ENCODE measurements at places on chromosomes 5 and 9.
A peak's percentile ranks its signal among the peaks of the same experiment; 100 is the strongest.

DNA sequence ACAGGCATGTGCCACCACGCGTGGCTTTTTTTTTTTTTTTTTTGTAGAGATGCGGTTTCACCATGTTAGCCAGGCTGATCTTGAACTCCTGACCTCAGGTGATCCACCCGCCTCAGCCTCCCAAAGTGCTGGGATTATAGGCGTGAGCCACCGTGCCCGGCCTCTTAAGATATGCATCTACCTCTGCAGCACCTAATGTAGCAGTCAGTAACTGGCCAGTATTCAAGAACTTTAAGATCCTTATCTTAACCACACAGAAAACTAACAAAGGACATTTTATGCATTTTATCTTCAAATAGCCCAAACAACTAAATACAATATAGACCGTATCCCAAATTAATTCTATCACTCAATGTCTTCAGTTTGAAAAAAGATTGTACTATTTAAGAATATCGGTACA lies 618.7 kb downstream of the TLE1 start:
- DNase-seq = no peak

- peak; percentile 9 for DNase-seq
Measured at GRCh38 chr5:168117469-168117868, 174.0 kb upstream of the WWC1 start.

- no peak for DNase-seq
Measured at GRCh38 chr9:98597236-98597771, 111.4 kb downstream of the GABBR2 start.

DNA sequence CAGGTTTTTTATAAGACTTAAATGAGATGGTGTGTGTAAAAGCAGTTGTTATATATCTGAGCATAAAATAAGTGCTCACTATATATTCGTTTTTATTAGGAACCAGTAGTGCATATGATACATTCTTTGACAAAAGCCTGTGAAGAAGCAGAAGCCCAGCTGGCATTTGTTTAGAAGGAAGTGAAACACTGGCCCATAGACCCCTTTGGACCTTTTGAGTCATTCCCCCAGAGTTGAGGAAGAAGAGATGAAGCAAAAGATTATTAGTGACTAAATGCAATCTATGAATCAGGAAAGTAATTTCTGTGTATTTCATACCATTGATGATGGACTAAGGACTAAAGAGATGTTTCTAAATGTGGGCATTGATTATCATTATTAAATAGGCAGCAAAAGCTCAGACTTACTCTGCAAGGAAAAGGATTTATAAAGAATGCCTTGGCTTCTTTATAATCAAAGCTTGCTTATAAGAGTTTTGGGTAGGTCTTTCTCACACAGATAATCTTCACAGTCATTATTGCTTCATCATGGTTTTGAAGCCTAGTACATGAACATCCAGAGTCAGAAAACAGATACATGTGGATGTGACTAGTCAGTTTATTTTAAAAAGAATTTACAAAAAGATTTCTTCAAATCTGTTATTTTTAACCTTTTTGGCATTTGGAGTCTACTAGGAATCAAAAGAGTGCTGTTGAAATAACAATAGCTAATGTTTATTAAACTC lies 16.9 kb upstream of the FER start:
- DNase-seq = peak; percentile 89

- peak; percentile 75 for DNase-seq
Measured at GRCh38 chr5:13188371-13188770, 756.1 kb downstream of the DNAH5 start.

DNA sequence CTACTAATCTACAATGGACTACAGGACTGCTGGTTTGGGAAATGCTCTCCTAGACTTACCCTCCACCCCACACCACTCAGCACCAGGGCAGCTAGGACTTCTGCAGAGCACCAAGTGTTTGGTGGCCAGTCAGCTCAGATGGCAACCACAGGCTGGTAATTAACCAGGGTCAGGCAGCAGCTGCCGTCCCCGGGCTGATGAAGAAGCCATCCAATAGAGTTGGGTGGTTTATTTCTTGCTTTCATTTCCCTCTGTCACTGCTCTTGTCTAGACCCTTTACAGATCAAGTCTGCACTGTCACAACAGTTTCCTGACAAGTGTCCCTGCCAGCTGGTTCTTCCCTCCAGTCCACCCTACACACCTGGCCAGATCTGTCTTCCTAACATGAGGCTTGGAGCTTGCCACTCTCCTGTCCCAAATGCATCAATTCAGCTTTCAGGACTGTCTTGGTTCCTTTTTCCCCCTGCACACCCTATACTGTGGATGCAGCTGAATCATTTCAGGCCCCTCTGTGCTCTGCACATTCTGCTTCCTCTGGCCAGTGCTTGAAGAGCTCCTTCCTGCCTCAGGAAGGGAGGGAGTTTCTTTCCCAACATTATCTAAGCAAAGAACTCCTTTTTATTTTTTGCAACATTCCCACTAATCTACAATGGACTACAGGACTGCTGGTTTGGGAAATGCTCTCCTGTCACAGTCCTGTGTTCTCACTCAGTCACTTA lies 30.2 kb upstream of the HSPA9 start:
- DNase-seq = peak; percentile 18

- DNase-seq = no peak
Measured at GRCh38 chr5:134594797-134595457, 37.7 kb downstream of the SAR1B start.

- no peak for DNase-seq
Measured at GRCh38 chr9:131178926-131179325, 53.5 kb downstream of the NUP214 start.

GRCh38 chr9:129640086-129640870 lies 1.7 kb downstream of the ASB6 start:
- peak; percentile 67 for DNase-seq

DNA sequence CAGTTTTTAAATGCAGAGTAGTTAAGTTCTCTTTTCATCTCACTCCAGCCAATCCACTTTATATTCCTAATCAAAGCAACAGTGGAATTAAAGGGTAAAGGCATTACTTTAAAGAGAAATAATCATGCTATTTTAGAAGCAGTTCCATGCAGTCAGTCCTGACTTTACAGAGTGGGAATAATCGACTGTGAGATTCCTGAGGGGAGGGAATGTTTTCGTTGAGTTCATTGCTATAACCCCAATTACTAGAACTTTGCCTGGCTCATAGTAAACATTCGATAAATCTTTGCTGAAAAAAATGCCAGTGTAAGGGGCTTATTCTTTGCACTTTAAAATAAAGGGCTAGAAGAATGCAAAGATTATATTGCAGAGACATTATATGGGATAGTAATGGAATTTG lies 127.2 kb upstream of the ASTN2 start:
- DNase-seq = no peak

GRCh38 chr5:178514851-178515418 lies 75.3 kb downstream of the COL23A1 start:
- DNase-seq = no peak

DNA sequence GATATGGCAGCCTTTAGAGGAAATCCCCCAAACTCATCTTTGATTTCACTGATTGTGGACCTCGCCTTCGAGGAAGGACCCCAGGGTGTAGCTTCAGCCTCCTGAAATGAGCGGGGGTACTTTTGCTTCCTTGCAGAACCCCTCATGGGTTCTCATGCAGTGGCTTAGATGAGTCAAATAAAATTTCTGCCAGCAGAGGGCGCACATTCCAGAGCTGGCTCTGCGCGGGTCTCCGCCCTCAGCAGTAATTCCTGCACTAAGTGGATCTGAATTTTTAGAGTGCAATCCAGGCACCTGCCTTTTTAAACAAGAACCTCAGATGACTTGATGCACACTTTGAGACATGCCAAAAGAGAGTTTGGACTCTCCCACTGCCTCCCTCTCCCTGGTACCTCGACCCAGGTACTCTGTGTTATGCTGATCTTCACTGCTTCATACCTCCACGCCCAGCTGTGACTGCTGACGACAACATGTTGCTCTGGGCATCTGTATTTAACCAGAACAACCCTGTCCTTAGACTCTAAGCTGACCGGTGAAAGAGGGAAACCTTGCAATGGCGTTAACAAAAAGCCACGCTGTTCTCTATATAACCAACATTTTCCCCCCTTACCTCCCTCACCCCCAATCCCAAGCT lies 7.3 kb downstream of the EGFLAM start:
- DNase-seq = peak; percentile 29

DNA sequence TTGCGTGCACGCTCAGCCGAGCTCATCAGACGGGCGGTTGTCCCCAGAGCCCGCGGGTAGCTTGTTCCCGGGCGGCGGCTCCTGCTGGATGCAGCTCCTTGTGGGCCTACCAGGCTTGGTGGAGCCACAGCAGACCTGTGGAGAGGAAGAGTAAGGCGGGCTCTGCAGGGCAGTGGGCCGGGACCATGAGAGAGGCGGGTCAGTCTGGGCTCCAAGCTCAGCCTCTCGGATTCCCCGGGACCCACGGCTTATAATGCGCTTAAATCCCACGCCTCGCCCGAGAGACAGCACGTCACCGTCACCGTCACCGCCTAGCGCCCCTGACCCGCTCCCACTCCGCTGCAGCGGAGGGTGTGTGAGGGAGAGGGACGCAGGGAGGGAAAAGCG lies 1.9 kb upstream of the ANKRD18A start:
- peak; percentile 8 for DNase-seq

DNA sequence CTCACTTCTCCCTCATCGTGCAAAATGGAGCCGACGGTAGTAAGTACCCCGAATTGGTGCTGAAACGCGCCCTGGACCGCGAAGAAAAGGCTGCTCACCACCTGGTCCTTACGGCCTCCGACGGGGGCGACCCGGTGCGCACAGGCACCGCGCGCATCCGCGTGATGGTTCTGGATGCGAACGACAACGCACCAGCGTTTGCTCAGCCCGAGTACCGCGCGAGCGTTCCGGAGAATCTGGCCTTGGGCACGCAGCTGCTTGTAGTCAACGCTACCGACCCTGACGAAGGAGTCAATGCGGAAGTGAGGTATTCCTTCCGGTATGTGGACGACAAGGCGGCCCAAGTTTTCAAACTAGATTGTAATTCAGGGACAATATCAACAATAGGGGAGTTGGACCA lies 979 bp downstream of the PCDHGA12 start:
- no peak for DNase-seq

GRCh38 chr5:174418809-174419539 lies 305.4 kb upstream of the MSX2 start:
- no peak for DNase-seq

DNA sequence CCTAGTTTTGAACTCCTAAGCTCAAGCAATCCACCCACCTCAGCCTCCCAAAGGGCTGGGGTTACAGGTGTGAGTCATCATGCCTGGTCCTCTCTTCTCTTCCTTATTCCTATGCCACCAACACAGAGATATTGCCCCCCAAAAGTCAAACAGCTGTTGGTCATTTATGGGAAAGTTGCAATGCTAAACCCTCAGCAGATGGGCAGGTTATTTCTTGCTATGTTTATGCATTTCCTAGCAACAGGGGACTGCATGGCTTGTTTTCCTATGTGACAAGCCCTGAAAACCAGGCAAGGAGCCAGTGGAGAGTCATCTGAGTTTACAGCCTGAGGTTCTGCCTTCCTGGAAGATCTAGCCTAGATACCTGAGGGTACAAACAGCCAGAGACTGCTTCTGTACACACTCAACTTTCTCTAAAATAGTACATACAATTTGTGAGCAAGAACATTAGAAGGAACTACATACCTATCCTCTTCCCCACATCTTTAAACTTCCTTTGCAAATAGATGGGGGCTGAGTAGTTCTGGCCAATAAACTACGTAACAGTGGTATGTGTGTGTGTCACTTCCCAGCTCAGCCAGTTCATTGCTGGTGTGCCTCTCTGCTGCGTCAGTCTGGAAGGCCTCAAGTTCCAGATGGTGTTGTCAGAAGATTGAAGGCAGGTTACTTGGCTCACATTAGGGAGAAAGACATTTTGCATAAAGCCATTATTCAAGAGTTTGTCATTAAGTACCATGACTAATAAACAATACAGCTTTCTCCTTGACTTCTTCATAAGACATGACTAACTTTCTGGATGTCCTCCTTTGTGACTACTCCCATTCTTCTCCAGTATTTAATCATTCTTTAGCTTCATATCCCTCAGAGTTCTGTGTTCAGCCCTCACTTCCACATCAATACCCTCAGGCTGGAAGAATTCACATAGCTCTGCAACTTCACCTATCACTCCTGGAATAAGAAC lies 65.3 kb downstream of the CSNK1A1 start:
- no peak for DNase-seq

DNA sequence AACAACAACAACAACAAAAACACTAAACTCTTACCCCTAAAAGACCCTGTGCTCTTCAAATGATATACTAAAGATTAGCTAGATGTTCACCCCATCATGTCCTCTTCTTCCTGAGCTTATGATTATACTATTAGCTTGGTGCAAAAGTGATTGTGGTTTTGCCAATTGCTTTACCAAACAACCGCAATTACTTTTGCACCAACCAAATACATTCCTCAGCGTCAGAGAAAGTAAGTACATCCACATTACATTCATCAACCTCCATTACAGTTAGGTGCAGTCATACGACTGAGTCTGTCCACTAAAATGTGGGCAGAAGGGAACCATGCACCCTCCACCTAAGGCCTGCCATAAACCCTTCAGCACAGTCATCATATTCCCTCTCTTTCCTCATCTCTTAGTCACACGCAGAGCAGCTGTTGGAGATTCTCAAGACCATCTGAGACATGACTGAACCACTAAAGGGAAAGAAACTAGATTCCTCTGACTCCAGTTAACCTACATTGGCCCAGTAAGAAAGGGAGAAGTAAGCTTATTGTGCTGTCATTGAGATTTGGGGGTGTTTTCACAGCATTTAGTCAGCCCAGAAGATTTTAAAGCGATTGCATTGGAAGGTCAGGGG lies 181.6 kb upstream of the TLE4 start:
- peak; percentile 5 for DNase-seq

DNA sequence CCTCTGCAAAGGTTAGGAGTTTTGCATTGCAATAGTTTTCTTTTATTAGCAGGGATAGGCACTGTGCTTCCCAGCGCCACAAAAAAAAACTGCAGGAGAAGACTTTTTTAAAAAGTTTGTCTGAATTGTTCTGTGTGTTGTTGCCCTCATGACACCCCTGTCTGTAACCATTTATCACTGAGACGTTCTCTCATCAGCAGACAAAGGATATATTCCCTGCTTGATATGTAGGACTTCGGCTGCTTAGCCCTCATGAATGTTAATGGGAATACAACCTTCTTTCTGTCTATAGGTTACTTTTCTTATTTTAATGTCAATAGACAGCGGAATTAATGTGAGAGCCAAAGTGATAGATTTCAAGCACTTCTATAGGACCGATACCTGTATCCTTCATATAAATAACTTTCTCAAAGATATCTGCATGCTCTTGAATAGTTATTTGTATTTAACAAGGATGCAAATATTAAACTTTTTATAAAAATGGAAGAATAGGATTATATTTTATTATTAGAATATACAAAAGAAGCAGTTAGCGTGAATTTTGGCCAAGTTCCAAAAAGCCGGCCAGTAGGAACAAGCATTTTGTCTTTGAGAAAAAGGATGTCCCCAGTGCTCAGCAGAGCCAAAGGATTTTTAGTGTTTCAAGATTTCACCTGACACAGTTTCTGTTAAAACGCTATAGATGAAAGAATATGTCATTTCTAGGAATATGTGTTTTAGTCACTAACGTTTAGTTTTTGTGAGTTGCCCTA lies 1.5 kb upstream of the LYSMD3 start:
- DNase-seq = no peak

- DNase-seq = no peak
Measured at GRCh38 chr9:129014124-129014523, 14.0 kb downstream of the SH3GLB2 start.

- DNase-seq = no peak
Measured at GRCh38 chr5:15604986-15605385, 105.0 kb downstream of the FBXL7 start.
